ENCODE measurements at places on chromosomes 6 and 20. TPM values are rescaled to one million over a fixed set of nuclear protein-coding genes. Genes with fewer than 3 reads are reported as not detected.

Gene CALHM6
- not detected for total RNA-seq

Gene LRFN2
- total RNA-seq = not detected

Gene MYH7B
- total RNA-seq = not detected

Gene EYS
- total RNA-seq = not detected

Gene BNIP5
- not detected for total RNA-seq

Gene HDGFL1
- not detected for total RNA-seq

Gene CCDC170
- total RNA-seq = not detected

Gene HLA-G
- not detected for total RNA-seq

Gene BANF2
- total RNA-seq = not detected

Gene HLA-DQB1
- total RNA-seq = not detected

Gene NRN1
- total RNA-seq = not detected

Gene PMEPA1
- total RNA-seq = 97.6 TPM

Gene PTK6
- total RNA-seq = 4.4 TPM

Gene CCN6
- not detected for total RNA-seq

Gene COX7A2
- 246 TPM for total RNA-seq

Gene CLVS2
- not detected for total RNA-seq

Gene RIPOR3
- 0.47 TPM for total RNA-seq

Gene PPP1R14C
- 28.8 TPM for total RNA-seq

Gene BTN2A1
- total RNA-seq = 20.3 TPM

Gene FAM83C
- not detected for total RNA-seq

Gene HNF4A
- not detected for total RNA-seq

All from Caki2 (cell line).